ENCODE measurements at places on chromosomes 1 and 21.

DNA sequence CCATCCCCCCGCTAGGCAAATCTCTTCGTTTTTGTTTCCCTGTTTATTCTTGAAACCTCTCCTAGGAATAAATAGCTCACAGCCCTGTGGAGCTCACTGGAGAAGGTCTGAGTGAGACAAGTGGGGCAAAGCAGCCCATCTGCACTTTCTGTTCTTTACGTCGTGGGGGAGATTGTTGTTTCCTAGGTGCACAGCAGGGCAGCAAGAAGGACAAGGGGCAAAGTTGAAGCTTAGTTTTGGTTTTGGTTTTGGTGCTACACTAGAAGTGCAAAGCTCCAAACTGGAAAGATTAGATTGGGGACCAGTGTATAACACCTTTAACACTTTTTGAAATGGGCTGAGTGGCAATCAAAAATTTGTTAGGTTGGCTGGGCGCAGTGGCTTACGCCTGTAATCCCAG, 76.6 kb downstream of the GPR88 start:
- DNase-seq = no peak

DNA sequence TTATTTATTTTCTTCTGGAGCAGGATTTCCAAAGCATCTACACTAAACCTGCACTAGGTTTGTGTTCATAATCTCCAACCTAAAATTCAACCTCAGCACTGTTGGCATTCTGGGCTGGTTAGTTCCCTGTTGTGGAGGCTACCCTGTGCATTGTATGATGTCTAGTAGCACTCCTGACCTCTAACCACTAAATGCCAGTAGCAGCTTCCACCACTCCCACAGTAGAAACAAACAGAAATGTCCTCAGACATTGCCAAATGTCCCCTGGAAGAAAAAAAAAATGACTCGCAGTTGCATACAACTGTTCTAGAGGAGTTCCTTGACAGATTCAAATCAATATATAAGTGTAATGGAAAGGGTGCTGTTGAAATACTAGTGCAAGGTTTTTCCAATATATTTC, 18.9 kb downstream of the GRIK1 start:
- no peak for DNase-seq

DNA sequence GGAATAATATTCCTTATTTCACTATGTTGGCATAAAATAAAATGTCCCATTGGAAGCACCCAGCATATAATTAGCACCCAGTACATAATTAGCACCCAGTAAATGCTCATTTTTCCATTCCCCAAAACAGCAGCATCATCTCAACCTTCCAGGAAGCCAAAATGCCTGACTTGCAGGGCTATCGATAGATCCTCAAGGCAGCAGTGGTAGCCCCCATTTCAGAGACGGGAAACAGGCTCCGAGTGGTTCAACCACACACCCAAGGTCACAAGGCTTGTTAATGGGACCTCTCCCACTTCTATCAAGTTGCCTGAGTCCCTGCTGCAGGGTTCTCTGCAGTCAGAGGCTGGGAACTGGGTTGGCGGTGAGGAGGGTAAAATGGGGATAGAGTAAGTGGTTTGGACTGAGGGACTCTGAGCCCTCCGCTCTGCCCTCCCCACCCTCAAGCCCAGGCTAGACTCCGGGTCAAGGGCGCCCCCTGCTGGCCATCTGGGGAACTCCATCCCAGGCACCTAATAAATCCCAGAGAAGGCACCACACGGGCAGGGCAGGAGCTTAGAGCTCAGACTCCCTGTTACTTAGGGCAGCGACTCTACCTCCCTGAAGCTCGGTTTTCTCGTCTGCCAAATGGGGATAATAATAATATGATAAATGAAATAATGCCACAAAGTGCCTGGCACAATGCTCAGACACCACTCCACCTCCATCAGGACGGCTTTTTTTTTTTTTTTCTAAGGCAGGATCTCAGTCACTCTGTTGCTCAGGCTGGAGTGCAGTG, 21.9 kb upstream of the LAPTM5 start:
- peak; percentile 95 for DNase-seq

- peak; percentile 31 for DNase-seq
Observed at GRCh38 chr21:45404730-45405270, at the start of gene COL18A1. COL18A1 (plus strand) TSS chr21:45405165; CDS start chr21:45405231, 66 bp downstream.

GRCh38 chr1:28775121-28775942, 36.6 kb upstream of the OPRD1 start:
- DNase-seq = peak; percentile 39

DNA sequence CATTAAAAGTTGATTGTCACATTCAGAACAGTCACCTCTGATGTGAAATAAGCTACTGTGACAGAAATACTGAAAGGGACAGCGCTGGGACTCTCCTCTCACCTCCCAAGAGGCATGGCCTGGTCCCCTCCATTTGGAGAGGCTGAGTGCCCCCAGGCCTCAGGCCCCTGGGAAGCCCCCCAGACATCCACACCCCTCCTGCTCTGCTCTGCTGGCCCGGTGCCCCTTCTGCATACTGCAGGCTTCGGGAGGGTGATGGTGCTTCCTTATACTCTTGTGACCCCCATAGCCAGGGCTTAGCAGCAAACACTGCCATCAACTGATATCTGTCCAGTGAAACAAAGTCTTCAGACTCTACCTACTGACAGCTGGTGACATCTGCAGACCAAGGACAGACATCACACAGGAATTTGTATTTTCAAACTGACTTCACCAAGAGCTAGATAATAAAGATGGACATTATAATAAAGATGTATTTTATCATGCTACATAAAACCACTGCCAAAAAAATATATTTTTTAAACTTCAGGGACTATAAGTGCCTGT, 36.9 kb downstream of the C2CD2 start:
- DNase-seq = no peak

DNA sequence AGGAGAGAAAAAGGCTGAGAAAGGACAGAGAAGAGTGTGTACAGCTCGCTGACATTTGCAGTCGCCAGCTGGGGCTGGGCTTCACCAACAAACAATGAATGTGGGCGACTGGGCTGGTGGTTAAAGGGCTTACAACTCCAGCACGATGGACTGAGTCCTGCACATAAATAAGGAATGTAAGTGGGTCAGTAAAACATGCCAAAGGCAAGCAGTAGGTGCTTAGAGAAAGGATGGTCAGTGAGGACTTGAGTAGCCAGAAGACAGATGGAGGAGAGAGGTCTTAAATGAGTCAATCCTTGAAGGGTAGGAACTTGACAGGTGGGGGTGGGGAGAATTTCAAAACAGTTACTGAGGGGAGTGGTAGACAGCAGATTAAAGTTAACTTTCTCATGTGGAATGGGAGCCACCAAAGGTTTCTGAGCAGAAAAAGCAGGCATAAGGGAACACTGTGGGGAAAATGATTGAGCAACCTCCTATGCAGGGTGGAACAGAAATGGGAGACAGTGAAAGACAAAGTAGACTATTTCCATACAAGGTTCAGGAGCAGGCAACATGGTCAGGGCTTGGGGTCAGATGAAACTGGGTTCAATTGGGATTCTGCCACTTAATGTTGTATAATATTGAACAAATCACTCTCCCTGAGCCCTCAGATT, 37.4 kb downstream of the GADD45A start:
- DNase-seq = no peak

DNA sequence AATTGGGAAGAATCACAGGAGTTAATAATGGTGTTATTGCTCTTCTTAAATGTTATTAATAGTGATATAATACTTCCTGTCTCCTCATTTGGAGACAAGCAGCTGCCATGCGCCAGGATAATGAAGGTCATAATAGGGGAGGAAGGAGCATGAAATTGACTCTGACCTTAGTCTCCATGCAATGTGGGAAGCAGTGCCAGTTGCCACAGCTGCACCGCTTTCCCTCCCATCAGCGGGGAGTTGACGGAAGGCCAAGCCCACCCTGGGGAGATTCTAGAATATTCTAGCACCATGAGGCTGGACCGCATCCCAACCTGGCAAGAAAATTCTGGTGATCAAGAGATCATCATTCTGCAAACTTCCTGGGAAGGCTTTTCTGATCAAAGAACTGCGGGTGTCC, 11.0 kb upstream of the OLIG1 start:
- DNase-seq = no peak

DNA sequence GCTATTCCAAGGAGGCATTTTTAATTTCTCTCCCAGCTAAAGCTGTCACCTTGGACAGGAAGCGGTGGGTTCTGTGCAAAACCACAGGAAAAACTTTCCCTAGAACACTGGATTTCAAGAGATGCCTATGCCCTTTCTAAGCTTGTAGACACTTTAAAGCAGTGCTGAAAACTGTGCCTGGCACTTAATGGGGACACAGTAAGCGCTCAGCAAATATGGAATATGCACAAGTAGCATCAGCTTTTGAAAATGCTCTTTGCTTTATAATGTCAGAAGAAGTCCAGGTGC, 50.9 kb upstream of the TARBP1 start:
- no peak for DNase-seq

DNA sequence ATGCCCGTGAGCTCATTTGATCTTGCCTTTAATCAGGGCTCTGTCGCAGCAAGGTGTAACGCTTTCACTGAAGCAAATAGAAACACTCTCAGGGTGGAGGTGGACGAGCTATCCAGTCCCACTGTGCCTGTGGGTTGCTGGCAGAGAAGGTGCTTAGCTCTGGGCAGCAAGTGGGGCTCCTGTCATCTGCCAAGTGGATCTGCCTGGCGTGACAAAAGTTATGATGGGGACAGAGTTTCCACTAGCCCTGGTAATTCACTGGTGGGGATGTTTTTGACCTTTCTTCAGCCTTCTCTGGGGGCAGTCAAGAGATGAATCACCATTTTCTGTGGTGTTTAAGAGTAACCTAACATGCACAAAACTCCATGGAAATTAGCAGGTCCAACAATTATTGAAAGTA, 71.3 kb upstream of the EDEM3 start:
- DNase-seq = no peak

- DNase-seq = no peak
Observed at GRCh38 chr1:190663962-190664361, 186.3 kb upstream of the BRINP3 start.

GRCh38 chr21:44907225-44907965, 13.3 kb downstream of the ITGB2 start:
- DNase-seq = no peak

DNA sequence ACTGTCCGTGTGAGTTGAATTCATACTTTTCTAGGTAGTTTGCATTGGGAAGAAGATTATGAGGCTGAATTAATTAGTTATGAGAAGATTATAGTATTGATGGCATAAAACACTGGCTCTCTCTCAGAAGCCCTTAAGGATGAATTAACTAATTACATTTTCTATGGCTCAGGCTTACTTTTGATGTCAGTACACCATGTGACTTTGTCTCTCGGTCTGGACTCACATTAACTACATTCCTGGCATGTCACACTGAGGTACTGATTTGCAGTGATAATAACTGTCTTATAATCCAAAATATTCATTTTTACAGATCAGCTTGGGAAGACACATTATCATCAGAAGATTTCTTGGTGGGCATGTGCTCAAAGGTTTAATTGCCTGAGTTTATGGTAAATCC, 362.2 kb downstream of the ZP4 start:
- DNase-seq = no peak

DNA sequence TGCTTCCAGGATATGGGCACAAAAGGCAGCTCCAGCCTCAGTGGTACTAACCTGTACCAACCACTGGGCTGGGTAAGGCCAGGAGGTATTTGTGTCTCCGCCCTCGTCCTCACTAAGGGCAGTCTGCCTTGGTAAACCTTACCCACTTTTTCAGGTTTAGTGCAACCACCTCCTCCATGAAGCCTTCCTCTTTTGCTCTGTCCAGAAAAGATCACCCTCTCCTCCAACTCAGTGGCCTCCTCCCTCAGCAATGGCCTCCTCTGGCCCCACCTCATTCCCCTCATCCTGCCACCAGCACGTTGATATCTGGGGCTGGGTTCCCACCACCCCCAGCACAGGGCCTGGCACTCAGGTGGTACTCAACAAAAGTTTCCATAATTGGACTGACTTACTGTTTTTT, 161.5 kb downstream of the GRIK3 start:
- DNase-seq = no peak

DNA sequence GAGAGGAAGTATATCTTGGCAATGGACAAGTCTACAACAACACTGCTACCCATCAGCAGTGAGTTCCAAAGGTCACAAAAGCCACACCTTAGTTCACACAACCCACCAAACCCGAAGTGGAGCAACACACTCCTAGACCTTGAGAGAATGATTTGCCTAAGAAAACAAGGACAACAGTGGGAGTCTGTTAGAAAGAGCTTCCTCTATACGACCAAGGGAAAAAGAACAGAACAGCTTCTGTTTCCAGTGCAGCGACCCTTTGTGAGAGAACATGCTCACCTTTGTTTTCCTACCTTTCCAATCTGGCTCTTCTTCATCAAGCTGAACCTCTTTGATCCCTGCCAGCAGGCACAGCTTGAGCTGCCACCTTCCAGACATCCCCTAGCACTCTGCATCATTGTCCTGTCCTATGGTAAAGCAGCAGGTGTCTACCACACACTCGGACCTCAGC, 56.7 kb upstream of the PALMD start:
- no peak for DNase-seq

- DNase-seq = no peak
Observed at GRCh38 chr21:41161428-41161827, 6.5 kb upstream of the BACE2 start.

DNA sequence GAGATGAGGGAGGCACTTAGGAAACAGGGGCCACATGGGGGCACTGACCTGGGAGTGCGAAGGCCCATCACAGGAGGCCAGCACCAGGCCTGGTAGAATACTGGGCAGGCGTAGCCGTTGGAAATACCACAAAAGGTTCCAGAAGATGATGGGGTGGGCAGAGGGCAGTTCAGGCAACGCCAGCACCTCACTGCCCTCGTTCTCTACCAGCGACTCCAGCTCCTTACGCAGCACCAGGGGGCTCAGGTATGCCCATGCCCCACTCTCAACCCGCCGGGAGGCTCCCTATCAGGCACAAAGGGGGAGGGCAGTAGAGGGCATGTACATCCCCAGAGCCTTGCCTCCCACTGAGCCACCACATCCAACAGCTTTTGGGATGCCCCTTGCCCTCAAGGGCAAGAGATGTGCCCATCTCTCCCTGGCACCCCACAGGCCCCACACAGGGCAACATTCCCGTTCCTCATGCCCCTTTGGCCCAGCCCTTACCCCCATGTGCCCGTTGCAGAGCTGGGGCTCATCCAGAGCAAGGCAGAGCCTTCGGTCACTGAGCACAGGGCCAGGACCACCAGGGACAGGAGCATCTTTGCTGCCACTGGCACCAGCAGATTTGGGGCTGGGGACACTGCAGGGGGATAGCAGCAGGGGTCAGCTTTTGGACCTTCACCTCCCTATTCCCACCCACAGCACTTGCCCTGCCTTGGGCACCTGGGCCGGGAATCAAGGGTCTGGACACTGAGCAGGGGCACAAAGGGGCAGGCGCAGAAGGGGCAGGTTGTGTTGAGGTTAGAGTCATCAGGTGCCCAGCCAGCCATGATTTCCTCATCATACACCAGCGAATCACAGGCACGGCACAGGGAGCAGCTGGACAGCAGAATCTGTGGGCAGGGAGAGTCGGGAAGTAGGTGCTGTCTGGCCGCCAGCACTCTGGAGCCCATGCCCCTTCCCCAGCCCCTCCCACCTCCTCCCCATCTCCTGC, 9.7 kb upstream of the GATAD2B start:
- no peak for DNase-seq

DNA sequence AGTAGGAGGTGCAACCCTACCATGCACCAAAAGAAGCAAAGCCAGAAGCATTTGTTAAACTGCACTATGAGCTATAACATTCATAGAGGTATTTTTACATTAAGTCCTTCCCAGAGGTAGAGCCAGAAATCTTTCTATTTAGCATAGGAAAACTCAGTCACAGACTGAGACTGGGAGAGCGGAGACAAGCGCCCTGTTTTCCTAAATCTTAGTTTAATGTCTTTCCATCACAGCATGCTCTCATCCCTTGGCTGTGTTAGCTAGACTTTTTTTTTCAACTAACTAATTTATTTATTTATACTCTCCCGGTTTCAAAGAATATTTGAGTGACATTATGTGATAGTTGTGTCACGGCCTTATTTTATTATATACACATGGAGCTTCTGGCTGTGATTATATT, 304.1 kb downstream of the LMX1A start:
- DNase-seq = no peak

- no peak for DNase-seq
Observed at GRCh38 chr21:41706678-41707077, 60.2 kb downstream of the RIPK4 start.

Data from activated T-cell treated with anti-CD3 and anti-CD28 coated beads for 4 hours (primary cell).